ENCODE measurements at places on chromosomes 3 and 15. TPM values are rescaled to one million over a fixed set of nuclear protein-coding genes. Genes with fewer than 3 reads are reported as not detected.

RTP3 gene
- not detected for total RNA-seq

CKMT1B gene
- not detected for total RNA-seq

SENP7 gene
- total RNA-seq = 10.3 TPM

TYRO3 gene
- total RNA-seq = 18.0 TPM

VGLL3 gene
- 25.7 TPM for total RNA-seq

DPPA4 gene
- not detected for total RNA-seq

MME gene
- 422 TPM for total RNA-seq

SH3GL3 gene
- total RNA-seq = 0.29 TPM

ITIH1 gene
- not detected for total RNA-seq
